ENCODE measurements at places on chromosomes 7 and 10.

DNA sequence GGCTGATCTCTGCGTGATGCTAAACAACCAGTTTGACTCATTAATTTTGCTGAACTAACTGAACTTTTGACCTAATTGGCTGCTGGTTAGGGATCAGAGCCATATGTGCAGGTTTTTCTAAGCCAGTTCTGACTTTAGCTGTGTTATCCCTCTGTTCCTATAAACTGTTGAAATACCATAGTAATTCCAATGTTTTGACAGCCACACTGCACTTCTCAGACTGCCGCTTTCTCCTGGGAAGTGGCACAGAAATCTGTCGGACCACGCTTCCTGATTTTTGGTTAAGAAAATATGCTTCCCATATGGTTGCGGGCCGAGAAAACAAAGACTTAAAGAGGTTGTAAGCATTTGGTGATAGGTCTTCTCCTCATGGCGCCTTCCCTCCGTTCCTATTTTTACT is 42.3 kb downstream of the TBXAS1 start:
- DNase-seq: no peak

- no peak for DNase-seq
Observed at GRCh38 chr7:108167460-108167859, 37.3 kb upstream of the LAMB4 start.

GRCh38 chr10:13830385-13830784 is 243.6 kb downstream of the PRPF18 start:
- no peak for DNase-seq

DNA sequence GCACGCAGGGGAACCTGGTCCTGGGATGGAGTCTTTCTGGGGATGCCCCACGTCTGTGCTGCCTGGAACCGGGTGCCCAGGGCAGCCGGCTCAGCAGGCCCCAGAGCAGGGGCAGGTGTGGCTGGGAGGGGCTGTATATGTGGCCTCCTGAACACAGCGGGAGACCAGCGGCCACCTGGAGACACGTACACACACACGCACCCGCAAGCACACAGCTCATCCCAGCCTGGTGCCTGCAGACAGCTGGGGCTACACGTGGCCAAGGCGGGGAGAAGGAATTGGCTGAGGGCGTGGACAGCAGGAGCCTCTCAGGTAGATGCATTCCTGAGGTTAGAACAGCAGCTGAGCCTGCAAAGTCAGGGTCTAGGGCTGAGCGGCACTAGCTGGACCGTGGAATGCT is 14.0 kb downstream of the ADAM8 start:
- DNase-seq: no peak

DNA sequence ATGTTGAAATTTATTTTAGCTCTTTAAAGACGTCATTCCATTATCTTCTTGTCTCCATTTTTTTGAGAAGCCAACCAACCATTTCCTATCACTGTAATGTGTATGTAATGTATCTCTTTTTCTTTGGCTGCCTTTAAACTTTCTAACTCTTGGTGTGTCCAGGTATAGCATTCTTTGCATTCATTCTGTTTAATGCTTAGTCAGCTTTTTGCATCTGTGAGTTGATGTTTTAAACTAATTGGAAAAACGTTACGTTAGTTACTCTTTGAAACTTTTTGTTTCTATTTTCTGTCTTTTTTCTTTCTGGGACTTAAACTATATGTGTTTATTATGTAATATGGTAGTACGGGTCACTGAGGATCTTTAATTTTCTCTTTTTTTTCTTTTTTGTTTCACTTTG is 77.4 kb upstream of the PPP1R9A start:
- DNase-seq: no peak

GRCh38 chr10:7417103-7417623 is 6.3 kb upstream of the SFMBT2 start:
- no peak for DNase-seq

GRCh38 chr10:27558612-27559020 is 54.5 kb downstream of the RAB18 start:
- peak; percentile 24 for DNase-seq

DNA sequence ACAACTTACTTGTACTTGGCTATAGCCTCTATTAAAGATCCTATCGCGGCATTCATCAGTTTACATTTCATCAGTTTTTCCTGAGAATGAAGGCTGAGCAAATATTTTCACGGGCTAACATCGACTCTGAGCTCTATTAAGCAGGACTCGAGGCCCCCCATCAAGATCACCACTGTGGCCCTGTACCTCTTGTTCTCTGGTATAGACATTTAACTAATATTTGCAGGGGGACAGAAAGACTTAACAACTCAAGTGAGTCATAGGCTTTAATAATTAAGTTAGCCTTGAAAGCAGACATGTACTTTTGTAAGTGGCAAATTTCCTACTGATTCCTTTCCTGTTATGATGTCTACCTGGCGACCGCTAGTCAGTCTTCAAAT is 45.4 kb downstream of the DOCK4 start:
- no peak for DNase-seq

DNA sequence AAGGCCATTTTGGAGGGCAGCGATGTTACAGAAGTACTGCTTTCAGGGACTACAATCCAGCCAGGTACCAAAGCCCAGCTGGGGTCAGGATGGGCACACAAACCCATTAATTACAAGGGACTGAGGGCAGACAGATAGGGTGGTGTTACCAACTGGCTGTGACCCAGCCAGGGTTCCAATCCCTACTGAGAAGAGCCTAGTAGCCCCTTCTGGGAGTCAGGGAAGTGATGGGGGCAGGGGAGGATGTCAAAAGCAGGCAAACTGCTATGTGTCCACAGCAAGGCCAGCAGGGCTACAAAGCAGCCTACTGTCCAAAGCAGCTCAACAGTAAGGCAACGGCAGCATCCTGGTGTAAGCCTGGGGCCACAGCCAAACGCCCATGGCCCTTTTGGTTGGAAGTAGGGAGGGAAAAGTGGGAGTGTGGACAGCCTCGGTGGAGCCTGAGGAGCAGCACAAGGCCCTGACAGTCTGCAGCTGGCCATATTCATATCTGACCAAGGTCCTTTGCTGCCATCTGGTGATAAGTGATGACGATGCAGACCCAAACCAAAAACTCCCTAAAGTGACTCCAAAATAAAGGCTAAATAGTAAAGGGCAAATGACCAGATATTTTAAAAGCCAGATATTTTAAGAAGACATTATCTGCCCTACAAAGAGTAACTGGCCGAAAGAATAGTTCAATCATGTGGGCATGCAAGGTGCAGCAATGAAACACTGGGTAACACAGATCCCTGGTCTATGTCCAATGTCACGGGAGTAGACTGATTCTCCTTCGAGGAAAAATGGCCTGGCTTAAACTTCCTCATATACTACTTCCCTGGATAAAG is 56.9 kb downstream of the XPNPEP1 start:
- no peak for DNase-seq

DNA sequence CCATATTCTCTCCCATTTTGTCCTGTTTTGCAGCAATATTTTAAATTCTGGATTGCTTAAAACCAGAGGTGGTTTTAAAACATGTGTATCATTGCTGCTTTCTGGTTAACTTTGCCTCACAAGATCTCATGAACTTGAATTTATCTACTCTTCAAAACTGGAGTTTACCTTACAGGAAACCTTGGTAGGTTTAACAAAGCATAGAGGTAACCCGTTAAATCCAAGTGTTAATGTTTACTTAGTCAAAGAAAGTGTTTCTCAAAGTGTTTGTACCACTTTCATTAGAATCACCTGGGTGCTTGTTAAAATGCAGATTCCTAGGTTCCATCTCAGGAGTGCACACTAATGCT is 44.0 kb upstream of the VDAC2 start:
- no peak for DNase-seq

DNA sequence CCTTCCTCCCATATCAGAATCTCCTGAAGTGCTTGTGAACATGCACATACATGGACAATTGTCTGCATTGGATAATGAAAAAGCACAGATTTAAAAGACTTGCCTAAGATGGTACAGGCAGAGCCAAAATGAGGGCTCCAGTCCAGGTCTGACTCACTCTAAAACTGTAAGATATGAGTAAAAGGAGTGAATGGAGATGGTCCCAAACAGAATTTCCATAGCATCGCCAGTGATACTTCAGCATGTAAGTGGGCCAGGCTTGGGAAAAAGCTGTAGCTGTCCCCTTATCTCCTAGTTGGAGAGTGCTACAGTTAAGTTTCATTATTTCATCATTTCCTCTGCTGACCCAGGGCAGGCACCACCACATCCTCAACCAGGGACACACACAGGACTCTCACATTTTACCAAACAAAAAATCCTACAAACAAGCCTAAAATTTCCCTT is 26.4 kb upstream of the IL6 start:
- no peak for DNase-seq

- DNase-seq: no peak
Observed at GRCh38 chr10:36943544-36943943, 181.9 kb upstream of the ANKRD30A start.

- DNase-seq: no peak
Observed at GRCh38 chr7:95922191-95922590, 149.8 kb downstream of the DYNC1I1 start.

GRCh38 chr7:49001610-49002033 is 77.3 kb downstream of the CDC14C start:
- no peak for DNase-seq

DNA sequence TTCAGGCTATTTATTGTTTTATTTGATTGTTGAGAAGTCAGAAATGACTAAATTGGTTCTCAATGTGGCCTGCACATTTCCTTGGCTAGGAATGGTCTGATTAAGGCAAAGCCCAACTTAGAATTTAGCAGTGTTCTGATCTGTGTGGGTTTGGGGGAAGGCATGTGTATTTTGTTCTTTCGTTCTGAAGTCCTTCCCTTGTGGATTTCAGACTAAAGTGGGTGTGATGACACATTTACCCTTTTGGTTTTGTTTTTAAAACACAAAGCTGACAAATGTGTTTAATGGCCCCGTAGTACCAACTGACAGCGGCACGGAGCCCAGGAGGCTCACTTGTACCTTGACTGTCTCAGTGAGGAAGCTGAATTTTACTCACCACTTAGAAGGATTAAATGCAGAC is 452.3 kb upstream of the GALNT17 start:
- no peak for DNase-seq

- DNase-seq: no peak
Observed at GRCh38 chr7:157974678-157975230, 612.9 kb downstream of the PTPRN2 start.

DNA sequence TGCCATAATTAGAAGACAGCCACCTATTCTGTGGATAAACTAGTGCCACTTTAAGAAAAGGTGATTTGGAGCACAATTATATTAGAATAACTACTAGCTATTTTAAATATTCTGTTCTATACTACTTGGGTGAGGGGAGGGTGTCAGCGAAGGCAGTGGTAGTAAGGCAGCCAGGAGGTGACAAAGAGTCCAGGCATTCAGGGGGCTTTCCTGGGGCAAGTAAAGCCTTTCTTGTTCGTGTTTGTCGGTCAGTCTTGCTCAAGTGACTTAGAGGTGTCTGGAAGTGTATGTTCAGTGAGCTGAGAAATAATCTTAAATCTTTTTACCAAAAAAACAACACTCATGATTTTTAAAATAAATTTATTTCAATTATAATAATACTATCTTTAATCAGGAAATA is 34.4 kb downstream of the ADD3 start:
- no peak for DNase-seq

GRCh38 chr7:43753843-43754242 is 4.6 kb upstream of the BLVRA start:
- no peak for DNase-seq

DNA sequence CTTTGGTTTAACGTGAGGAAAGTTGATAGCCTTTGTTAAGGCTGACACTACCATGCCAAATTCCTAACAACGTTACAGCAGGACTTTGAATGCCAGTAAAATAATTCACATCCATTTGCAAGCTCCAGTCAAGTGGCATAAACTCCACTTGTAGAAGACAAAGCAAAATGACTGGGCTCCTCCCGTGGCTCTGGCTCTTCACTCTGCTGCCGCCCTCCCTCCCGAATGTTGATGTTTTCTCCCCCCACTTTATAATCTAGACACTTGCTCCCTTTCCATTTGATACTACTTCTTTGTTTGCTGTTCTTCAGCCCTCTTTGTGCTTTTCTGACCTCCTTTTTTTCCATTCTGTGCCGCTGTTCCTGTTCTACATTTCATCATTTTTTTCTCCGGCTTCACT is 22.8 kb upstream of the ITGB8 start:
- DNase-seq: peak; percentile 21

DNA sequence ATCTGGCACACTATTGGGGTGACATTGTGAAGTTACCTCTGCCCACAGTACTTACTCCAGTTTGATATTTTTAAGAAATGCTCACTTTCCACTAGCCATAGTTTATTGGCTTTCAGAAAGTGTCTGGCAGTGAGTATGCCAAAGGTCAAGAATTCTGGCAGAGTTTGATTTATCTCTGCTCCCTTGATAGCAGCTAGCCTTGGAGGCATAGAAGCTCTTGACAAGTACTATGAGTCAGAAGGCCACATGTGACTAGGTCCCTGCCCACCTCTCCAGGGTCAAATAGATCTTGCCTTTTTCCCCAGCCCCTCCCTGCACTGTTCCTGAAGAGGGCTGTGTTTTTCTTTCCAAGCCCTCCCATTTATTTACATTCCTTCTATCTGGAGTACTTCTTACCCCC is 202.2 kb downstream of the AUTS2 start:
- DNase-seq: no peak
